ENCODE measurements at places on chromosomes 6 and 20.
A peak's percentile ranks its signal among the peaks of the same experiment; 100 is the strongest.

DNA sequence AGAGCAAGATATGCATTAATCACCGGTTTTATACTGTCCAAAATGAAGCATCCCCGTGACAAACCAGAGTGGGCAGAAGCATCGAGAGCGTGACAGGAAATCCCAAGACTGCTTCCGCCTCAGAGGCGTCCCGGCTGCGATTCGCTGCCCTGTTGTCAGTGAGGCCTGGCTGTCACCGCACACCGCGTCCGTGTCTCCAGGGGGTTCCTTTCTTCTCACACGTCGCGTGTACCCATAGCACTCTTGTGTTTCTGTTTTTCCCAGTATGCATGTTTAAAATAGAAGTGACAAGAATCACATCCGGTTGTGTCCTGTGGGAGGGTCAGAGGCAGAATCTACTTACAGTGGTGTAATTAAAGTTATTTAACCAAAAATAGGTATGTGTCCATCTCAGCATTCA lies 8.3 kb upstream of the ADRM1 start:
- DNase-seq, result no peak

DNA sequence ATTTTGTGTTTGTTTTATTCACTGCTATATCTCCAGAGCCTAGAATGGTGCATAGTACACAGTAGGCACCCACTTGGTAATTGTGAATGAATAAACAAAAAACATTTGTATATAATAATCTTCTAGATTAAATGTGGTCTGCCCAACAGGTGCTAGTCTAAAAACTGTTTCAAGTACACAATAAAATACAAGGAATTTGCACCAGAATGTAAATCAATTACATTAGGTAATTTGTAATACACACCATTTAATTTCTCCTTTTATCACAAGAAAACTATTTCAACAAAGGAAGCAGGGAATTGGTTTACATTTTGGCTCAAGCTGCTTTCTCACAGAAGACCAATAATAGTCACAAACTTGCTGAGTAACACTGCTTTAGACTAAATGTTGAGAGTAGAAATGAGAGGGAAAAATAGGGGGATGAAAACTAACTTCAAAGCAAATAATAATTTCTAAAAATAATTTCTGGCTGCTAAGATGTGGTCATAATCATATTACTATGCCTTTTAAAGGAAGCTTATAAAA lies 22.1 kb downstream of the RUNX2 start:
- DNase-seq, result no peak

- no peak for DNase-seq
Observed at GRCh38 chr6:90328004-90328403, 31.4 kb upstream of the BACH2 start.

- no peak for DNase-seq
Observed at GRCh38 chr6:98833307-98834059, 891 bp upstream of the POU3F2 start.

GRCh38 chr20:19785173-19785982 lies 27.3 kb downstream of the RIN2 start:
- DNase-seq, result no peak

GRCh38 chr6:147133669-147134068 lies 70.5 kb upstream of the STXBP5 start:
- DNase-seq, result no peak

- DNase-seq, result no peak
Observed at GRCh38 chr6:163841733-163842132, 427.2 kb downstream of the QKI start.

DNA sequence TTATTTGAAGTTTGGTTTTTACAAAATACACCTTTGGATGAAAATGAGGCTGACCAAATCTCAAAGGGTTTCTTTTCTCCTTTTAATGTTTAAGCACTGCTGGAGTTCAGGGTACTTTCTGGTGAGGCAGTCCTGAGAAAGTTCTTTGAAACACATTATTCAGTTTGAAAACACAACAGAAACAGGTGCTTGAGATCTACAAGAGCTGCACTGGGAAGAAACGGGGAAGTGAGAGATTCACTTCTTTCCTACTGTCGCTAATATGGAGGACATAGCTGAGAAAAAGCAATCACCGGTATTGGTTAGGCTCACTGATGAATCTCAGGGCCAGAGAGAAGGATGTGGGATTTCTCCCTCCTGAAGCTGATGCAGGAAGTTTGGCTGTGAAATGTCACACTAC lies 22.9 kb upstream of the TMEM170B start:
- no peak for DNase-seq

DNA sequence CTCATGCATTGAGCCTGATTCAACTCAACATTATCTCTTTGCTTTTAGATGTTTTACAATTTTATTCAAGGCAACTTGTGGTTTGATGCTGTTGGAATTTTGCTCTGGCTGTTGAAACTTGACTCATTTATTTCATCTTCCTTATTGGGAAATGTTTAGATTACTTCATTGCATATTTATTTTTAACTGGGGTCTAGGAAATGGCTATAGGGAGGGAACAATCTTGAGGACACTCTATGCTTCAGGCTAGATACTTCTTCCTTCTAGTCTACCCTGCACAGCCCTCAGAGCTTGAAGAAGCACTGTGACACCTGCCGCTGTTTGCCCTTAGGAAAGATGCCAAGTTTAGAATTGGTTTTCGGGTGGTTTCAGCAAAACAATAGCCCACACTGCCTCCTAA lies 183.4 kb downstream of the ADGRG6 start:
- no peak for DNase-seq

DNA sequence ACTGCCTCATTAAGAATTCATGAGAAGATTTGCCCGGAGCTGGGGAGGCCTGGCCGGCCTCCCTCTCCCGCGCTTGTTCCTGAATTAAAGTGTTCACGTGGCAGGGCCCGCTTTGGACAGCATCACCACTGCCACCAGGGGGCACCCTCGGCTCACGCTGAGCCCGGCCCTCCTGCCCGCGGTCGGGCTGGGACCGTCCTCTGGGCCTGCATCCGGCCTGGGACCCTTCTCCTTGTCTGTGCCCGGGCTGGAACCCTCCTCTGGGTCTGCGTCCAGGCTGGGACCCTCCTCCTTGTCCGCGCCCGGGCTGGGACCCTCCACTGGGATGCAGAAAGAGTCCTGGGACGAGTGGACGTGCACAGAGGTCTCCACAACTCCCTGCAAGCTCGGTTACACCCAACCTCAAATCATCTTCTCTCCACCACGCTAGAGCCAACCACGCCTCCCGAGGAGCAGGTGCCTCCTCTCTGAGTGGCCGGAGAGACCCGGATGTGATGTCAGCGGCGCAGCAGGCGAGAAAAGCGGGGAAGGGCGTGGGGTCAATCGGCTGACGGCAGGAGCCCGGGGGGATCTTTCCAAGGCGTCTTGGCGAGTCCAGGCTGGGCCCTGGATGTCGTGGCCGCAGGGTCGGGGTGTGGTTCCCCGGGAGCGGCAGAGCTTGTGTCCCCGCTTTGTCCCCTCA lies 50.9 kb upstream of the DACT2 start:
- DNase-seq, result peak; percentile 80

- no peak for DNase-seq
Observed at GRCh38 chr20:46621492-46621891, 29.8 kb downstream of the SLC13A3 start.

- DNase-seq, result no peak
Observed at GRCh38 chr6:107600121-107600520, 110.2 kb downstream of the SOBP start.

GRCh38 chr6:16296061-16296670 lies 57.8 kb downstream of the GMPR start:
- DNase-seq, result no peak

- no peak for DNase-seq
Observed at GRCh38 chr6:160198606-160199211, 59.9 kb downstream of the SLC22A2 start.

DNA sequence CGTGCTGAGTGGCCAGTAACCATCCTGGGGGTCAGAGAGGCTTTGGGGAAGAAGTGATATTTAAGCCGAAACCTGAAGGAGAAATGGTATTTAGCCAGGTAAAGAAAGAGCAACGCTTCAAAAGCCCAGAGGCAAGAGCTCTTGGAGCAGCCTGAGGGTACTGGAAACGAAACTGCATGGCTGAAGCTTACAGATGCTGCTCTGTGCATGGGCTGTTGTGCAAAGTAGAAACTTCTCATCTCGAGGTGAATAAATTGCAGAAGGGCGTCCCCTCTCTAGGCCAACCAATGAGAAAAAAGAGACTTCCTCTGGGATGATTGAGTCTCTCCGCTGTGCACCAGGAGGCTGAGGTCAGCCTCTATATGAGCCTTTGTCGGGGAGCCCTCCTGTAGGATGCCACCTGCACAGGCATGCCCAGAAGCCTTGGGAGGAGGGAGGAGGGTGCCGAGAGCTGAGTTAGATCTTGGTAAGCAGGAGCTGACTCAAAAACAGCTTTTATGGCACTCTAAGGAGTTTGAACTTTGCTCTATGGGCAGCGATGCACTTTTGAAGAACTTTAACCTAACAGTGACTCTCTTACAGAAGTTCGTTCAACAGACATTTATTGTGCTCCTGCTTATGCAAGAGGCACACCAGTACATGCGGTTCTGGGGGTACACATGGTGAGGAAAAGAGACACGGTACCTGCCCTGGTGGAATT lies 61.6 kb upstream of the EDN1 start:
- DNase-seq, result no peak

- DNase-seq, result no peak
Observed at GRCh38 chr6:22613695-22614094, 44.3 kb downstream of the HDGFL1 start.

GRCh38 chr20:50394569-50394968 lies 115.6 kb upstream of the PTPN1 start:
- DNase-seq, result no peak

GRCh38 chr20:43263226-43263625 lies 73.5 kb upstream of the PTPRT start:
- DNase-seq, result no peak

DNA sequence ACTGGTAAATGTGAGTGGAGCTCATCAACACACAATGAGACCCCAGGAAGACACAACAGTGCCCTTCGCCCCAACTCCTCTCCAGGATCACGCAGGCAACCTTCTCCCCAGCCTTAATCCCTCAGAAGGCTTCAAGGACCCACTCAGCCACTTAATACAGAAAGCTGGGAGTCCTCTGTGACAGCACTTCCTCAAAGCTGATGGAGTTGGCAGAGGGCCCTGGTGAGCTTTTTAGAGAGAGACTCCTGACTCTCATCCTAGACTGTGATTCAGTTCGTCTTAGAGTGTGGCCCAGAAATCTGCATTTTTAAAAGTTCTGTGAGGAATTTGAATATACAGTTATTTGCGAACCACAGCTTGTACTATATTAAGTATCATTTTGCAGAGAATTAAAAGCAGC lies 187.7 kb downstream of the UST start:
- no peak for DNase-seq

DNA sequence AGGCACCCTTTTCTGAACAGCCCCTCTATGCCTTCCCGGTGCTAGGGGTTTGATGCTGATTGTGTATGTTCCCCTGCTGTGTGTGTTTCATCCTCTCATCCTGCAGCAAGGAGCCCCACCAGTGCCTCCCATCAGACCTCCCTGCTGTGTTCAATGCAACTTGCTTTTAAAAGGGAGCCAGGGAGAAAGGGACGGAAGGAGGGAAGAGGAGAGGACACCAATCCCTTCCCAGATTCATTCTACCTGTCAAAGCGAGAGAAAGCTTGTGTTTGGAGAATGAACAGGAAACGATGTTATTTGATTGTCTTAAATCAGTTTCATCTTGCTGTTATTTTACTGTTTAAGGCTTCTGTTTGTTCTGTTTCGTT lies 259.2 kb downstream of the ADGB start:
- no peak for DNase-seq

DNA sequence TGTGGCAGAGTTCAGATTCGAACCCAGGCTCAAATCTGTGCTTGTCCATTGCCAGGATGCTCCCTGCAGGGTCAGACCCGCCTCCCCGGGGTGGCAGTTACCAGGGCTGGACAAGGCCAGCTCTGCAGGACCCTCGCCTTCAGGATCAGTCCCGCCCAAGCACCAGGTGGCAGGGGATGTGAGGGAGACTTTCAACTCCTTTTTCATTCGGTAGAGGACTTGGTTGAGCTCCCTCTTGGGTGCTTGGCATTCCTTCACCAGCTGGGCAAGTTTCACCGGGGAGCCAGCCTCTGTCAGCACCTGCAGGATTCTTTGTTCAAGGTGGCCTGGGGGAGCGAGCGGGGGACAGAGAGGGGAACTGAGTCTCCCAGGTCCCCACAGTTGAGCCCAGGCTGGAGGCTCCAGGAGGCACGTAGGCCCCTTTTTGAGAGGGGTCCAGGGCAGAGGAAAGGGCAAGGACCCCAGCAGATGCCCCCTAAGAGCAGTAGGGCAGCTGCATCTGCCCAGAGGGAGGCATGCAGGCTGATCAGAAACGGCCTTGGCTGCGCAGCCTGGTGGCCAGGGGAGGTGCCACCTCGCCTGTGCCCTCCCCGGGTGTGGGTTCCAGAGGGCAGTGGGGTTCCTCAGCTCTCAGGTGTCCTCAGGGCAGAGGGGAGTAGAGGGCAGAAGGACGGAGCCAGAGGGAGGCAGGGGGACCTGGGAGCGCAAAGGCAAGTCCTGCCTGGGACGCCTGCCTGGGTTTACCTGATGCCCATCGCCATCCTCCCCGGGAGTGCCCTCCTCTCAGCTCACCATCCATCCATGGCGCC lies 3.9 kb downstream of the ZBP1 start:
- DNase-seq, result no peak

GRCh38 chr6:2480267-2480966 lies 235.0 kb upstream of the GMDS start:
- DNase-seq, result no peak

DNA sequence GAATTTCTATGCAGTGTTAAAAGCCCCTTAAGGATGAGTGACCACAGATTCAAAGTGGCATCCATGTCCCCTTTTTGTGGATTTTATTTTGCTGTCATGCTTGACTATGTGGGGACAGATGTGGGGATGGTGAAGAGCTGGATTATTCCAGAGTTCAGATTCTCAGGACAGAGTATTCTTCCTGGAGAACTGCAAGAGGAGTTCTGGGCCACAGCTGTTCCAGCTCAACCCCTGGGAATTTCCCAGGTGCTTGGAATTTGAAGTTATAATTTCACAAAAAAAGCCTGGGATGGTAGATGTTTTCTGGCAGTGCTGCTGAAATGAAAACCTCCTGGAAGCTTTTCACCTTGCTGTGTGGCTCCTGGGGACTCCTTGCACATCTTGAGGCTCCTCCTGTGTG lies 671.8 kb upstream of the MARCKS start:
- no peak for DNase-seq

DNA sequence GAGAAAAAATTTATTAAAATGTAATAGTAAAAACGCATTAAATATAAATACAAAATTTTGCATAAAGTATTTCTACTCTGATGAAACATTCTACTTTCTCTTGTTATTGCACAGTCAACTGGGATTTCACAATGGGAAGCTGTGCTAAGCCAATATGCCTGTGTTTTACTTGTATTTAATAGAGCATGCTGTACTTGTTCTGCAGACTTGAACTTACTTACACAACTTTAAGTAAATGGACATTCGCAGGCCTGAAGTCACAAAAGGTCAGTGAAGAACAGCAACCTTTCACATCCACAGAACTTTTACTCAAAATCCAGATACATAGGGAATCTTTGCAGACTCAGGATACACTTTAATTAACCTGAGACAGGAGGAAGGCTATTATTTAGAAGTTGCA lies 409.5 kb downstream of the BTBD3 start:
- DNase-seq, result no peak

Measured in suprapubic skin (tissue), 4 donors.